ENCODE measurements at places on chromosomes 16 and 17. TPM values are rescaled to one million over a fixed set of nuclear protein-coding genes. Genes with fewer than 3 reads are reported as not detected.

SLC16A6 gene
- total RNA-seq: 0.49 TPM

SOX8 gene
- 2.2 TPM for total RNA-seq

SLC16A13 gene
- 11.0 TPM for total RNA-seq

HASPIN gene
- total RNA-seq: 15.6 TPM

LAT gene
- total RNA-seq: 4.4 TPM

GGA2 gene
- 30.3 TPM for total RNA-seq

C16orf86 gene
- total RNA-seq: 0.14 TPM

FAM20A gene
- 0.13 TPM for total RNA-seq

ZNF629 gene
- 17.1 TPM for total RNA-seq

EIF3C gene
- total RNA-seq: 409 TPM

CES3 gene
- 3.0 TPM for total RNA-seq

PRSS21 gene
- not detected for total RNA-seq

ZPBP2 gene
- not detected for total RNA-seq

HOXB7 gene
- total RNA-seq: 35.7 TPM

TMIGD1 gene
- total RNA-seq: not detected

NR1D1 gene
- total RNA-seq: 7.3 TPM

CIAO2B gene
- 179 TPM for total RNA-seq

Measured in A549 treated with dexamethasone at 1 μM for 4 hours (cell line).